Activated CD8-positive, alpha-beta memory T cell treated with anti-CD3 and anti-CD28 coated beads for 48 hours (primary cell): ENCODE measurements at places on chromosomes 16 and 17.

GRCh38 chr17:69945698-69946185, 129.3 kb upstream of the KCNJ16 start:
- DNase-seq, result no peak

- DNase-seq, result no peak
Measured at GRCh38 chr17:40963838-40964237, 2.9 kb downstream of the KRT39 start.

DNA sequence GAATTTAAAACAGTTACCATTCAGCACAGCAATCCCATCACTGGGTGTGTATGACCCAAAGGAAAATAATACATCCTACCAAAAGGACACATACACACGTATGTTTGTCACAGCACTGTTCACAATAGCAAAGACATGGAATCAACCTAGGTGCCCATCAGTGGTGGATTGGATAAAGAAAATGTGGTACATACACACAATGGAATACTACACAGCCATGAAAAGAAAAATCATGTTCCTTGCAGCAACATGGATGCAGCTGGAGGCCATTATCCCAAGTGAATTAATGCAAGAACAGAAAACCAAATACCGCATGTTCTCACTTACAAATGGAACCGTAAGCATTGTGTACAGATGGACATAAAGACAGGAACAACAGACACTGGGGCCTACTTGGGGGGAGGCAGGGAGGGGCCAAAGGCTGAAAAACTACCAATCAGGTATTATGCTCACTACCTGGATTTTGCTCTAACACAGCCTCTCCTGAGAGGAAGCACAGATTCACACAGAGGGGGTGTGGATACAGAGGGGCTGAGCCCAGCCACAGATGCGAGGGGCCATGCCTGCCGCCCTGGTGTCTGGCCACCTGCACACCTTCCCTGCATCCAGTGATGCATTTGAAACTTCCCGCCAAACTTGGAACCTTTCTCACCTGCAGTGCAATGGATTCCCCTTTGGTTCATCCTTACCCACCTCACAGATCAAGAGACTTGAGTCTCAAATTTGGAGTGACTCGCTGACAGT, 55.9 kb downstream of the USP22 start:
- DNase-seq, result no peak

- DNase-seq, result no peak
Measured at GRCh38 chr17:73534209-73534909, 109.9 kb downstream of the SDK2 start.

GRCh38 chr17:53032861-53033271, 789.9 kb upstream of the KIF2B start:
- DNase-seq, result no peak

DNA sequence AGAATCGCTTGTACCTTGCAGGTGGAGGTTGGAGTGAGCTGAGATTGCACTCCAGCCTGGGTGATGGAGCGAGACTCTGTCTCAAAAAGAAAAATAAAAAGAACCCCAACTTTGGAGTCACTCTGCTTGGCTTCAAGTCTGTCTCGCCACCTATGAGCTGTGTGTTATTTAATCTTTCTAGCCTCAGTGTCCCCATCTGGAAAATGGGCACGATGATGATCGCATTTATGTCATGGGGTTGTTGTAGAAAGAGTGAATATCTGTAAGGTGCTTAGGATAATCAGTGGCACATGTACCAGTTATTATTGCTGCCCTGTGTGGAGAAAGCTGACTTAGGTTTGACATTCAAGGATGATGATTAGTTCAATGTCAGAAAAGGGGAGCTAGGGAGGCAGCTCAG, 319.4 kb downstream of the XYLT1 start:
- no peak for DNase-seq

GRCh38 chr16:11212798-11213196, 43.2 kb downstream of the SOCS1 start:
- no peak for DNase-seq

GRCh38 chr17:77858291-77859034, 100.0 kb upstream of the TNRC6C start:
- DNase-seq, result no peak

GRCh38 chr16:56318827-56319140, 106.6 kb downstream of the AMFR start:
- no peak for DNase-seq

GRCh38 chr16:53901408-53901807, 197.5 kb downstream of the FTO start:
- no peak for DNase-seq

DNA sequence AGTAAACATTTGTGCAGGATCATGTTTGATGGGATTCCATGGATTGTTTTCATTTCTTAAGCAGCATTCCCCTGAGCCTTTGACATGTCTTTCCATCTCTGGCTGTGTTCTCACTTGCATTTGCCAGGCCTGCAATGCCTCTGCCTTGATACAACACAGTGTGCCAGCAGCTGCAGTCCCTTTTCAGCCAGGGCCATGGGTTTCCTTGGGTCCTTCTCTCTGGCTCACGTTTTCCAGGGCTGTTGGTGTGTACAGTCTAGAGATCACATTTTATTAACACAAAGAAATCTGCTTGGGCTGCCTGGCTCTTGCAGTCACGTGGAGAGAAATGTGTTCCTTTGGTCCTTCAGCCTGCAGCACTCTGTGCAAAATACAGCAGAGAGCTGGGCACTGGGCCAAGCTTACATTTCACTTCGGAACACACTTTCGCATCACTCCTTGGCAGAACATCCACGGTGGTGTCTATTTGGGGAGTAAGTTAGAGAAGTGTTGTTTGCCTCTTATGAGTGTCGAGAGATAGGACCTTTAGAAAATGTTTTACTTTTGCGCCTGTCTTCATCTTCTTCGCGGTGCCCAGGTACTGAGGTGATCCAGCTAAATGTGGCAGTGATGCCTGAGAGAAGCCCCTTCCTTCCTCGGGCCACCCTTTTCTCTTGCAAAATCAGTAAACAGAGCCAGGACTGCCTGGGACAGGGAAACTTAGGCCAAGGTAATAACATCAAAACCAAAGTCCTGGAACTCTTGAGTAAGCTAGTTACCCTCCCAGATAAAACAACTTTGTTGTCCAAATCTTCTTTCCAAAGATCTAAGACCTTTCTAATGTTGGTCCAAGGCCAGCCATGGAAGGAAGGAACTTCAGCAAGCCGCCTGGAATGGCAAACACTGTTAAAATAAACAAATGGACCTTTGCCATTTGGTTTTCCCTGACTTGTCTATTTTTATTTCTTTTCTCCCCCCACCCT, 20.9 kb downstream of the HLF start:
- no peak for DNase-seq

DNA sequence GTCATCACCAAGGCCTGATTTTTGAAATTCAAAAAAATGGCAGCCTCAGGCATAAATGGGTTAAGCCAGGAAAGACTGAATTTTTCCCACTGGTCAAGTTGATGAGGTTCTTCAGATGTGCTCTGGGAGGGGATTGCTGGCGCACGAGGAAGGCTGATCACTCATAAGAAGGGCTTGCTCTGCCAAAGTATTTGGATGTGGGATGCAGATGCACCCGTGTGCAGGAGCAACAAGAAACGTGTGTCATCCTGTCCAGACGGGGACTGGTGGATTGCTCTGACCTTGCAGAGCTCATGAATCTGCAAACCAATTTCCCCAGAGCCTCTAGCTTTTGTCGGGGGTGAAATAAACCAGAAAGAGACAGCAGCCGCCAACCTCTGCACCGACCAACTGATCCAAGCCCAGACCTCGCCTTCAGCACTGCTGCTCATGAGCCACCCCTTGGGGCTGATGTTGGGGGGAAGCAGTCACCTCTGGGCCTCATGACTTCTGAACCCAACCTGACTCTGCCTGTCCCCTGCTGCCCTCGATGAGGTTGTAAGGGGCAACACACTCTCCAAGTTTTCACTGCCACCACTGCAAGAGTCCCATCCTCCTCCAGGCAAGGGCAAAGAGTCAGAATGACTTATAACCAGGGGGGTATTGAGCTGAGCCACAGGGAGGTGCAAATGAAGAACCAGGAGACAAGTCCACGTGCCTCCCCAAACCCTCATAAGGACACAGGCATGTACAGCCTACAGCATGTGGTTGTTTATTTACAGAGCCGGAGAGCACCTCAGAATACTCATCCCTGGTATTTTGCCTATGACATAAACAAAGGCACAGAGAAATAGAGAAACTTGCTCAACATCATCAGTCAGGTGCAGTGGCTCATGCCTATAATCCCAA, 452.0 kb downstream of the SOX9 start:
- no peak for DNase-seq

DNA sequence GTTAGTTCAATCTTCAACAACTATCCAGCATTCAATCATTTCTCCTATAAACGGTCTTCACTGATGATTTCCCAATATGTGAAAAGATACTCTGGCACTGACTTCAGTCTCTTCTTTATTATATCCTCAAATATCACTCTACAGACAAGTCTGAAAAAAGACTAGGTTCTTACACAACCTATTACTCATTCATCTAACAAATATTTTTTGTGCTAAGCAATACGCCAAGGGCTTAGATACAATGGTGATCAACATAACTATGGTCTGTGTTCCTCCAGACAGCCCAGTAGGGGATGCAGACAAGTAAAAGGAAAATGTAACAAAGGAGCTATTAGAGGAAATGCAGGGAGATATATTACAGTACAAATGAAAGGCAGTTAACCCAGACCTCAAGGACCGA, 63.9 kb downstream of the MYO1D start:
- no peak for DNase-seq

- DNase-seq, result no peak
Measured at GRCh38 chr16:57889960-57890751, 80.8 kb downstream of the CNGB1 start.

- DNase-seq, result no peak
Measured at GRCh38 chr16:69130461-69130860, 1.9 kb downstream of the CHTF8 start.

DNA sequence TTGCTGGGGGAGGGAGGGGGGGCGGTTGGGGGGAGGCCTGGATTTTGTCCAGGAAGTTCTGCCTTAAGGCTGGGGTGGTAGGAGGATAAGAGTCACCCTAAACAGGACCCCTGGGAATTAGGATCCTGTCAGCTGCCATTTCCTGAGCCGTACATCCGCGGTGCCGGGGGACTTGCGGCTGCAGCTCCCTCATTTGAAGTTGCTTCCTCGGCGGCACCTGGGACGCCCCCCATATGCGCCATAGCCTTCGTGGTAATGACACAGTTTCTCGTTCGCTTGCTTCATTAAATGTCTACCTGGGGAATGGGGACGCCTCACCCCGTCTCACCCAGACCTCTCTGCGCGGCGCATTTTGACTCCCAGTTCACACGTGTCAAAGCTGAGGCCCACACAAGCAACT, 55.1 kb upstream of the PABPN1L start:
- no peak for DNase-seq

- no peak for DNase-seq
Measured at GRCh38 chr16:68388124-68388523, 60.2 kb downstream of the SMPD3 start.

- no peak for DNase-seq
Measured at GRCh38 chr16:29857133-29857760, 5.8 kb downstream of the CDIPT start.

DNA sequence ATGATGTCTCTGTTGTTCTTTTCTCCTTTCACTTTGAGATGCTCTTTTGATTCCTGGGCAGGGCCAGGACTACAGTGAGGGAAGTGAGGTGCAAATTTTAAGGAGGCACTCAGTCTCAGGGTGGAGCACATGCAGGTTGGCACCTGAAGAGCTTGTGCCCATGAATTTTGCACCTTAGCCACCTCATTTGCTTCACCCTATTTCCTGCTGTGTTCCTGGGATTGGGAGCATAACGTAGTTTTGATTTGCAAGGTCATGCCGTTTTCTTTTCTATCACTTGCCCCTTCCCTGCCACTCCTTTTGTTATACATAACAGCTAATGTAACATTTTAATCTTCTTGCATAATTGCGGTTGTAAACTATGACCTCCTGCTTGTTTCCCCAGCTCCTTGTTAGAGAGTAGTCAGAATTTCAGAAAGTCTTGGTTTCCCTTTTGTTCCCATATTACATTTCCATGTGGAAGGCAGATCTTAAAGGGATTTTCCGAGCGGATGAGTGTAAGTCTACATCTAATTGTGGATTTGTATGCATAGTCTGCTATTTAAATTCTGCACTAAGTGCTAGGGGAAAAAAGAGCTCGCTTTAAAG, 9.8 kb downstream of the PMFBP1 start:
- DNase-seq, result no peak

- no peak for DNase-seq
Measured at GRCh38 chr17:80861892-80862291, 129.7 kb upstream of the CHMP6 start.

DNA sequence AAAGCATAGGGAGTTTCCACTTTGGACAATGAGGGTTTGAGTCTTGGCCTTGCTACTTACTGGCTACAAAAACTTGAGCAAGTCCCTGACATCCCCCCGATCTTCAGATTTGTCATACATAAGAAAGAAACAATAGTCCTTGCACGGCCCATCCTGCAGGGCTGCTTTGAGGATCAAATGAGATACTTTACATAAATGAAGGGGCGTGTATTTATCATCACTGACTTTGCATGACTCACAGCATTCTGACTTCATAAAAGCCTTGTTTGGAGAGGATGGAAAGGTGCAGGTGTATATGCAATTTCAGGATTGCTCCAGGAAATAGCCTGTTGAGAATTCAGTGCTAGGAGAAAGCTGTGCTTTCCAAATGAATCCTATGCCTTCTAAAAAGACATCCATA, 465.0 kb upstream of the MAF start:
- DNase-seq, result no peak

- DNase-seq, result no peak
Measured at GRCh38 chr17:16085066-16085699, 85.6 kb downstream of the TTC19 start.

- no peak for DNase-seq
Measured at GRCh38 chr17:64504769-64505339, 1.2 kb downstream of the DDX5 start.

DNA sequence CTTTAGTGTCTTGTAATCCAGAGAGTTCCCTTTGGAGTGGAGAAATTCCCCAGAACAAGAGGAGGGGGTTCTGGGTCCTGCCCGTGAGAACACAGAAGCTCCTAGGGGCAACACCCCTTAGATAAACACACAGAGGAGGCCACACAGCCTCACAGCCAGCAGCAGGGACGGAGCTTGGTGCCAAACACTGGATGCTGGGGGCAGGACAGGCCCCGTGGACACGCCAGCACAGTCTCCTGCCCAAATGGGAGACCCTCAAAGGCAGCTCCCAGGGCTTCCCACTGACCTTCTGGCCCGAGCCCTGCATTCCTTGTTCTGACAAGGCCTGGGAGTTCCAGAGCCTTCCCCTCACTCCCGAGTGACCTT, 31.8 kb upstream of the JPH3 start:
- no peak for DNase-seq

- no peak for DNase-seq
Measured at GRCh38 chr16:86515413-86515776, 5.1 kb downstream of the FOXF1 start.

DNA sequence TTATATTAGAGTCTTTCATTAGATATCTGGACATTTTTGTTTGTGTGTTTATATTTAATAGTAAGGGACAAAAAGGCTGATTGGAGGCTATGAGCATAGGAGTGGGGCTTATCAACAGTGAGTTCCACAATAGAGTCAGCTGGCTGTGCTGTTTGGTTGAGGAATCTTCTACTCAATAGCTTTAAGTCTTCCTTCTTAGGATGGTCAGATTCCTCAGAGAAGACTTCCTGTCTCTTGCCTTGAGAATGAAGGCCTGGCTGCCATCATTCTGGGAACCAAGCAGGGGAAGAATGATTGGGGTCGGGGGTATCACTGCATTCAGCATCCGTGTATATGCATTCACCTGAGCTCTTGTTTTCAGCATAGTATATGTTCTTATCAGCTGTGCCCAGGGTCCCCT, 31.9 kb upstream of the ABCC11 start:
- DNase-seq, result no peak
